ENCODE measurements at places on chromosomes 6 and 20.

DNA sequence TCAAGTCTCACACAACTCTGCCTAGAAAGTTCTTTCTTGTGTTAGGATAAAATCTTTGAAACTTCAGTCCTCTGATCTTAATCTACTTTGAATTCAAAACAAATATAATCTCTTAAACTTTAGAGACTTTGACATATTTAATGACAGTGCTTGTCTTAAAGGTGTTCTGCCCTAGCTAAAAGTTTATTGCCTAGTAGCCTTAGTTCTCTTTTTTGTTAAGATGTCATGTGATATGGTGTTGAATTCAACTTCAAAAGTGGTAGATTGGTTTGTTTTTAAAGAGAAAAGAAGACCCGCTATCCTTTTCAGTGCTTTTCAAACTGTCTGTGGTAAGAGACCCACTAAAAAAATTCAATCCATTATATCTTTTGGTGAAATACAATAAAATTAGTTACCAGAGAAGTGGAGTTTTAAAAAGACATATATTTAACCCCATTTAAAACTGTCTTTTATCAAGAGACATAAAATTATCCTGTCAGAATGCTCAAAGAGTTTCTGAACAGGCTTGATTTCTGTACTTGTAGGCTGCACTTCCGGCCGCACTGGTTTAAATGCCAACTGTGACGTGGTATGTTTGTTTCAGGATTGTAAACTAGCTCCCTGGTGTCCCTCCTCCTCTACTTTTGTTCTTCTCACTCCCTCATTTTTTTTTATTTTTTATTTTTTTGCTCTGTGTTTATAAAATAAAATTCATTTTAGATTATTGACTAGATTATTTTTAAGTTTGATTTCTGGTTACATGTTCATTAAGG lies 76.5 kb downstream of the QKI start:
- DNase-seq, result peak; percentile 7

DNA sequence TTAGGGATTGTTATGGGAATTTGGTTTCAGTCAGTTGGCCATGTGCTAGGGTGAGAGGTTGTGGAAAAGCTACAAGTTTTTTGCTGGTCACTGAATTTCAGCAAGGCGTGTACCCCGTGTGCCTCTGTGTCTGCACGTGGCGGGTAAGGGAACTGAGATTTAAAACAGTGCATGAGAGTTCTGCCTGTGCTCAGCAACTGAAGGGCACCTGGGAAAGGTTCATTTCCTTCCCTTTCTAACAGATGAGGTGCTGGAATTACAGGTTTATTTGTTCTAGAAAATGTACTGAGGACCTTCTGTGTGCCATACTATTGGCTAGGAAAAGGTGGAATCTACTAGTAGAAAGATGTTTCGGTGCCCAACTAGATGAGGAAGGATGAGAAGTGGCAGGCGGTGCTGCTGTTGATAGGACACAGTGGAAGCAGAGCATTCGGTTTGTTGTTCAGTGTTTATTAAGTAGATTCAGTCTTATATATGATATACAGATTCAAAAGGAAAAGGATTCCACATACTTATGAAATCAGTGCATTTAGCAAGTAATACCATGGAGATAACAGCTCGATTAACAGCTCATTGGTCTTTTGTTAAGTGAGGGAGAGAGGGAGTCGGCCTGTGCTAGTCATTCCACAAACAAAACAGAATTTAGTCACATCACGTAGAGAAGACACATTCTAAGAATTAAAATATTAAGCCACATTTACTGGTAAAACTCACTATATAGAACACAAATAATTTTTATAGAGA lies 84.7 kb downstream of the ASXL1 start:
- no peak for DNase-seq

GRCh38 chr6:112243861-112244827 lies 10.2 kb downstream of the LAMA4 start:
- no peak for DNase-seq

DNA sequence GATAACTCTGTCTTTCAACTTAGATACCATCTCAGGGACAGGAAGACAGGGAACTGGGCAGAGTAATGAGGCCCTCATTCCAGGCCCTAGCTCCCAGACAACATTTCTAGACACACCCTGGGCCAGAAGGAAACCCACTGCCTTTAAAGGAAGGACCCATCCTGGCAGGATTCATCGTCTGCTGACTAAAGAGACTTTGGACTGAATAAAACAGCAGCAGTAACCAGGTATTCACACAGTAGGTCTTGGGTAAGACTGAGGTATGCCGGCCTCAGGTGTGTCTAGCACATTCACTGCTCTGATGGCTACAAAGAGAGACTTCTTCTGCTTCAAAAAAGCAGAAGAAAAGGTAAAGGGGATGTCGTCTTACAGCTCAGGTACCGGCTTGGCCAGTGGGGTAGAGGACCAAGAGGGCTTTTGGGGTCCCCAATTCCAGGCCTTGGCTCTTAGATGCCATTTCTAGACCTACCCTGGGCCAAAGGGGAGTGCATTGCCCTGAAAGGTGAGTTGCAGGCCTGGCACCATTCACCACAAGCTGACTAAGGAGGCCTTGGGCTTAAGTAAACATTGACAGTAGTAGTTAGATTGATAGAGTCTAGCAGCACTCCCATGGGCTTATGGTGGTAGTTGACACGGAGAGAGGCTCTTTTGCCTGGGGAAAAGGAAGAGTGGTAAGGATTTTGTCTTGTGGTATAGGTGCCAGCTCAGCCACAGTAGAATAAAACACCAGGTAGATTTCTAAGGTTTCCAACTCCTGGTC lies 13.4 kb downstream of the SNX14 start:
- no peak for DNase-seq

DNA sequence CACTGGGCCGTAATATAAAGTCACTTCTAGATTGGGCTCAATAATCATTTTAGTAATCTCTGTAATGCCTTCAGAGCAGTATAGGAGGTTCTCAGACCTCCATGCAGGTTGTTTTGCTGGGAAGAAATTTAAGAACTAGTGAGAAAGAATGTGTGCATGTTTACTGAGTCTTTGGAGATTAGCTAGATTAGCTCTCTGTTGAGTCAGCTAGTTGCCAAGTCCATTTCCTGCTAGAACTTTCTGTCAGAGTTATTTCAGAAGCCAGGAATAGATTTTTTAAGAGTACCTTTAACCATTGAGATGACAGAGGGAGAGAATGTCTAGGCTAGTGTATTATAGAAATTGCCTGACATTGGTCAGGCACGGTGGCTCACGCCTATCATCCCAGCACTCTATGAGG lies 33.3 kb downstream of the ORC3 start:
- no peak for DNase-seq
